ENCODE measurements at places on chromosomes 6 and 20. TPM values are rescaled to one million over a fixed set of nuclear protein-coding genes. Genes with fewer than 3 reads are reported as not detected.

The CCN2 gene
- 16.1 TPM for total RNA-seq

DNA sequence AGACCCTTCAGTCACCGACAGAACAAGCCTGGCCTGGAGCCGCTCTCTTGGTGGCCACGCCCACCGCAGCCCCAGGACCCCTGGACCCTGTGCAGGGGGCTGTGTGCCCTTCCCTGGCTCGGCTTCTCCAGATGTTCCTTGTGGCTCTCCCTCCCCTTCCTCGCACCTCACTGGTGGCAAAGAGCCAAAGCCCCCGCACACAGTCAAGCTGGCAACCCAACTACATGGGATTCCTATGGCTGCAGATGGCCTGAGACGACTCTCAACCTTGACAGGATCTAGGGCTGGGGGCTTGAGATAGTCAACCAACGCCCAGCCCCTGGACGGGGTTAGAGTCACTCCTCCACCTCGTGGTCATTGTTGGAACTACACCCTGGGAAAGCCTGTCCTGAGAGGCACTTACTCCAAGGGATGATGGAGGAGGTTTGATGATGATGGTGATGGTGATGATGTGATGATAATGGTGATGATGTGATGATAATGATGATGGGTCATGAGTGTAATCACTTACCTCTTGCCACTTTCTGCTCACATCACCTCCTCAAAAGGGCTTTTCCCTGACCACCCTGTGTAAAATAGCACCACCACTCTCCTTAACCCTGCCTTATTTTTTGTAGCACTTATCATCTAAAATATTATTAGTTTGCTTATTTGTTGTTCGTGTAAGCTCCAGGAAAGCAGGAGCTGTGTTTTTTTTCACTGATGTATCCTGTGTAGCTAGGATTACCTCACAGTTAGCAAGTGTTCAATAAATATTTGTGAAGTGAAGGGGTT is 278.4 kb downstream of the LRFN2 start:
- peak; percentile 0 for DNase-seq

The PTGIS gene
- total RNA-seq = 1.2 TPM

GRCh38 chr20:63636752-63637628 is 10.1 kb upstream of the GMEB2 start:
- no peak for DNase-seq

The TRIM10 gene
- total RNA-seq = not detected

DNA sequence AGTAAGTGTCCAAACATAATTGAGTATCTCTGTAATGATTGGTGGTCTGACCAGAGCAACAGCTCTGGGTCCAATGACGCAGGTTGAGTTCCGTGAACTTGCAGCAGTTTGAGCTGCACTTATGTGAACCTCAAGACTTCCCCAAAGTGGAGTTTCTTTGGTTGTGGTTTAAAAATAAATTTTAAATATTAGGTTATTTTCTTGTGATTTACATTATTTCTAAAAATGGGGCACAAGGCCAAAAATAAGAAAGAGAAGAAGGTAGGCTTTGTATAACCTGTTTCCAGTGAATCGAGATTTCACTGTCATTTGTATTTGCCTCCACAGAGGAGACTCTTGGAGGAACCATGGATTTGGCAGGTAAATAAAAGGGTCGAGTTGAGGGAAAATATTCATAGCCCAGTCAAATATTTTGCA is 166.4 kb upstream of the ZNF217 start:
- DNase-seq = no peak

The MYLK2 gene
- total RNA-seq = 0.13 TPM

GRCh38 chr6:101126501-101126900 is 245.4 kb upstream of the ASCC3 start:
- DNase-seq = peak; percentile 18

DNA sequence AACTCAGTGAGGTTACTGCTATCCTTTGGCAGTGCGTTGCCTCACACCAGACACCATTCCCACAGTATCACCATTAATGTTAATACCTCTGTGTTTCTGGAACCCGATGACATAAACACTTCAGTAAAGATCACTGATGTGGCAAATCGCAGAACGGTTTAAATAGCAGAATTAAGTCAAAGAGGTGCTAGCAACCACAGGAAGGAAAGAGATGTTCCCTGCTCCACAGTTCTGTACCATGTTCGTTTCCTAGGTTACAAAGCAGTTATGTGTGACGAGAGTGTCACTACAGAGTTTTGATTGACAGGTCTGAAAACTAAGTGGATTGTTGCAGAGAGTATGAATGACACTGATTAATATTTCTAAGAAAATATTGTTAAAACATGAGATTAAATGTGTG is 272.3 kb downstream of the KHDRBS2 start:
- no peak for DNase-seq

GRCh38 chr6:118808793-118809638 is 84.9 kb upstream of the ASF1A start:
- DNase-seq = no peak

The RAB44 gene
- not detected for total RNA-seq

- DNase-seq = no peak
These were observed 54.7 kb downstream of the ELOVL5 start for GRCh38 chr6:53294095-53294494.

DNA sequence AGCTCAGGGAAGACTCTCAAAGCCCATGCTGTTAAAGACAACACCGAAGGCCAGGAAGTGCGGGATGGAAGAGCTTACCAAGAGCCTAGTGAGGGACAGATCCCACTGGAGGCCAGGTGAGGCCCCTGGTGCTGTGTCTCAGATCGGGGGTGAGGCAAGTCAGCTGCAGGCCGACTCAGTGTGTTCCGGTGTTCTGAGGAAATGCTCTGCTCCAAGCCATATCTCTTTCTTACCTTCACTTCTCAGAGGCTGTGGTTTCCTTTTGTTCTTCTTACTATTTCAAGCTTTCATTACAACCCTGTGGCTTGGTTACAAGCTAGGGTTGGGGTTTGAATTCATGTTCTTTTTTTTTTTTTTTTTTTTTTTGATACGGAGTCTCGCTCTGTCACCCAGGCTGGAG is 114.3 kb upstream of the ZFP64 start:
- DNase-seq = no peak

- peak; percentile 84 for DNase-seq
These were observed 106.3 kb downstream of the PRKN start for GRCh38 chr6:162621246-162621645.

The OOEP gene
- total RNA-seq = not detected

GRCh38 chr6:83505356-83505755 is 7.0 kb upstream of the PRSS35 start:
- no peak for DNase-seq

DNA sequence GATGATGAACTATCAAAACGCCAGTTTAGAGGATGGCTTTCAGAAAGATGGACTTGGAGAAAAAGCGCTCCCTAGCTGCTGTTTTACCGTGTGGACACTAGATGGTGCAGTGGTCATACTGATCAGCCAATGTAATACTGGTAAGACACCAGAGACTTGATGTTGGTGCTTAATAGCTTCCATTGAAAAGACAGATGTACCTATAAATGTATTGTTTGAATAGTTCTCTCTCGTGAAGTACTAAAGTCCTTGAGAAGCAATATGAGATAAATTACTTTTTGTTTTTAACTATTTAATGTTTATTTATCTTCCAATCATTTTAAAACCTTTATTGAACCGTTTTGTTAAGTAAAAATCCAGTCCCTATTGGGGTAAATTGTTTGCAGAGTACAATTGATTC is 63.9 kb upstream of the FUCA2 start:
- DNase-seq = peak; percentile 82

DNA sequence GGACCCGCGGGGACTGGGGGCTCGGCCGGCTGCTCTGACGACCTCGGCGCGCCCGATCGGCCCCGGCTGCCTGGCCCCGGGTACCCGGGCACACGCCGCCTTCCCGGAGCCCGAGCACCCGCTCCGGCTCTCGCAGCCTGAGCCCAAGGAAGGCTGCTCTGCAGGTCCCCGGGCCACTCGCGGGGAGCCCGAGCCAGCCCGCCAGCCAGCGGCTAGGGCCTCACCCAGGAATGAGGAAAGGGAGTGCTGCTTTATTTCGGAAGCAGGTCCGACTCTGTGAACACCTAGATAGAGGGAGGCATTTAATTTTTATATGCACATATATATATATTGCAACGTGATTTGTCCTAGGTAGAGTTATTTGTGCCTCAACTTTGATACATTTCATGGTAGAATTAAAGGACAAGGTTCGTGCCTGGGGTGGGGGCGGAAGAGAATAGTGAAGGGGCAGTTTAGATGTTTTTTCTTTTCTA is 15.5 kb downstream of the FOXA2 start:
- DNase-seq = no peak

- no peak for DNase-seq
These were observed 438.1 kb downstream of the GJA1 start for GRCh38 chr6:121873595-121873994.

The TFAP2D gene
- not detected for total RNA-seq

DNA sequence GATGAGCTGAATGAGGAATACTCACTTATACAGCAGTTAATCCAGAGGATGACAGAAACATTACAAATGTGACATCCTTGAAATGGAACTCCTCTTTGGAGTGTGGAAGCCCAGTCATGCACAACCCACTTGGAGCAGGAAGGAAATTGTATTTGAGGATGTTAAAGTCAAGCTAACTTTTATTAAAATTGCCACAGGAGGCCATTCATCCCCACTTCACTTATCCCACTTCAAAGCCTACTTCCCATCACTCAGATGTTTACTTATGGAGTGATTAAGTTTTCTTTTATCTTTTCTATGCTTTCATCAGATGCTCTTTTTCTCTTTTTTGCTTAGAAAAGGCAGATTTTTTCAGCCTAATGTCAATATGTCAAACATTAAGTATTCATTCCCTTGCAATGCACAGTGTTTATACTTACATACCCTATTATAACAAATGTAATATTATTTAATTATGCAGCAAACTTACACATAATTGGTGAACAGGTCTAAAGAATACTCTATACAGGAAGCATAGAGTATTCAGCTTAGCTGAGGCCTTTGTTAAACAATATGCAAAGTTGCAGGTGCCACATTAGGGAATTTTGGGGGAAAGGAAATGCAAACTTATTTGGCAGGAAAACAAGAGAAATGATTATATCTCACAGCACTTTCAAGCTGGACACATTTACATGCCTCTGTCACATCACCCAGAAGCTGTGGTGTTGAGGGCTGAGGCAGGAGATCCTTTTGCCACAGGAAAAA is 148.9 kb downstream of the KHDC1L start:
- DNase-seq = no peak

DNA sequence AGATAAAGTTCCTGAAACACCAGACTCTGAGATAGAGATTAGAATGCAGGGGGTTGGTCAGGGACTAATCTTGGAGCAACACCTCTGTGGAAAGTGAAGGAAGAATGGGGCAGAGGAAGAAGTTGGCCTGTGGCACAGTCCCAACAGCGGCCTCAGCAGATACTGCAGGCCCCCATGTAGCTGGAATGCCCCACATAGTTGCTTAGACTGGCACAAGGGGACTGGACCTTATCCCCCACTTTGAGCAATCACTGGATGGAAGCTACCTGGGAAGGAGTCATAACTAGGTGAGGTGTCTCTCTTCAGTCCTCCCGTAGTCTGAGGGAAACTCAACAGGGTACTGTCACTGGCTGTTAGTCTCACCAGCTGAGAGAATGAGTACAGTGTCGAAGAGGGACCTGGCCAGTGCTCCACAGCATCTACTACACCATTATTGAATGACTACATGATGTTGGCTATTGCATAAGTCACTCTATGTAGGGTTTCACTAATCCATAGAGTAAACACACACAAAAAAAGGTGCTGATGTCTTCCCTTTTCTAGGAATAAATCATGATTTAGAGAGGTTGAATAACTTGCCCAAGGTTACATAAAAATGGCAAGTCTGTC is 47.5 kb downstream of the ADGRG6 start:
- DNase-seq = no peak

The GRM1 gene
- total RNA-seq = 0.75 TPM

GRCh38 chr6:43113431-43114260 is 37.5 kb downstream of the PTK7 start:
- no peak for DNase-seq

DNA sequence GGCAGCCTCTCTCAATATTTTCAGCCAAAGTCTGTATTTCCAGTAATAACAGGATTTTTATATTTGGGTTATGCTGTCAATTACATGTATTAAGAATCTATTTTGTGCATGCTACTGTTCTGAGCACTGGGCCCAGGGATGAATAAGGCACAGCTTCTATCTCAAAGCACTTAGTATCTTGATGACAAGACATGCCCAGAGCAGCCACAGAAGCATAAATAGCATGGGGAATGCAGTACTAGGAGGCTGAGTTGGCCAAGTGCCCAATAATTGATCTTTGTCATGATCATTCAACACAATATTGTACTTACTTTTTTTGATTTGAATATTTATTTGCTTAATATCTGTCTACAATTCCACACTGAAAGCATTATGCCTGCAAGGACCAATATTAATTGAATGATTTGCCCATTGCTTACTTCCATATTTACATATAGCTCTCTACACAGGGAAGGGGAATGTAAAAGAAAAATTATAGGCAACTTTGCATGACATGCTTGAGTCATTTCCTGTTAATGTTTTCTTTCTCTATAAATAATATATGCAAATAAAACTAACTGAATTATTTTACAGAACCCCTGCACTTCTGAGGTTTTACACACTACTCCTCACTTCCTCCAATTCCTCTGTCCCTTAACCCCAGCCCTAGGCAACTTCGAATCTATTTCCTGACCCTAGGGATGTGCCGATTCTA is 298.9 kb upstream of the BMP2 start:
- no peak for DNase-seq

GRCh38 chr20:17227219-17227575 is 357 bp downstream of the PCSK2 start:
- DNase-seq = no peak

The NRSN1 gene
- not detected for total RNA-seq

DNA sequence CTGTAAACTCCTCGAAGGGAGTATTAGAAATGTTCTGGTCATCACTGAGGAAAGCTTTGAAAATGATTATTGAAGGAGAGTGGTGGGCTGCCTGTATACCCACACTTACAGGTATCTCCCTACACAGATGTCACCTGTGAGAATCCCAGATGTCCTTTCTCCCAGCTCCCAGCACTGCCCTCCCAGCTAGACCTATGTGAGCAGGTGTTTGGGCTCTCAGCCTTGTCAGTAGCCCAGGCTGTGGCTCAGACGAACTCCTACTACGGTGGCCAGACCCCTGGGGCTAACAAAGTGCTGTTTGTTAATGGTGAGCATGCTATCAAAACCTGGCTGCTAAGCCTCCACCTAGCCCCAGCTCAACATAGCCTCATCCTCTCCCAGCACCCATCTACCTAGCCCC is 7.1 kb downstream of the PRSS16 start:
- no peak for DNase-seq

The CCN5 gene
- 0.16 TPM for total RNA-seq

DNA sequence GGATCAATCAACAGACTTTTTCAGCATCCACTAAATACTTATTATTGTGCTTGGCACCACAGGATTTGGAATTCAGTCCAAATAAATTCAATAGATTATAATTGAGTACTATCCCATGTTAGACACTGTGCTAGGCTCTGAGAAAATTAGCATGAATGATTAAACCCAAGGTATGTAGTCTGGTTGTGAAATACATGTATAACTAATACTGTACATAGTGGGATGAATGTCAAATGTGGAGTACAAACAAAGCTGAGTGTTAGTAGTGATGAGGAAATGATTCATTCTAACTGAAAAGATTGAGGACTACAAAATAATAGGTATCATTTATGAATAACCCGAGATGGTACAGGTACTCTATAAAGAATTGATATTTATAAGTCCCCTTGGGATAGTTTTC is 111.9 kb upstream of the FLRT3 start:
- DNase-seq = no peak

Data from myocyte (in vitro differentiated cells).